ENCODE measurements at places on chromosomes 13 and 19.

DNA sequence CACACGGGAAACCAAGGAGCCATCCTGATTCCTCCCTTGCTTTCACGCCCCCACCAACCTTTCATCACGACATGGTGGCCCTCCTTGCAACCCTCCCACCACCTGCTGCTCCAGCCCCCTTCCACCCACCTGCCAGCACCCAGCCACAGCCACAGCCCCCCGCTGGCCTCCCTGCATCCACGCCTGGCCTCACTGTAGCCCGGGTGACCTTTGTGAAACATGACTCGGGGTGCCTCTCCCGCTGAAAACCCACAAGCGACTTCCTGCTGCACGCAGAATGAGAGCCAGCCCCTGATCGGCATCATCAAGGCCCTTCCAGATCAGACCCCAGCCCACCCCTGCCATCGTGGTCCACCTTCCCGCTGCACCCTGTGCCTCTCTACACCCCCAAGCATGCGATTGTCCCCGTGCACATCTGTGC is 14.9 kb downstream of the POP4 start:
- DNase-seq = no peak

GRCh38 chr19:28737021-28737895 is 475.7 kb downstream of the UQCRFS1 start:
- DNase-seq = peak; percentile 59

- no peak for DNase-seq
Observed at GRCh38 chr13:40031031-40031430, 375.6 kb downstream of the COG6 start.

GRCh38 chr13:47038188-47038587 is 141.3 kb upstream of the HTR2A start:
- DNase-seq = no peak
